Fibroblast of skin of right biceps (primary cell): ENCODE measurements at places on chromosomes 4 and X.

GRCh38 chr4:114277690-114278089 is 298.2 kb upstream of the ARSJ start:
- DNase-seq: peak; percentile 85

GRCh38 chr4:101960431-101960830 is 169.9 kb downstream of the BANK1 start:
- DNase-seq: no peak

DNA sequence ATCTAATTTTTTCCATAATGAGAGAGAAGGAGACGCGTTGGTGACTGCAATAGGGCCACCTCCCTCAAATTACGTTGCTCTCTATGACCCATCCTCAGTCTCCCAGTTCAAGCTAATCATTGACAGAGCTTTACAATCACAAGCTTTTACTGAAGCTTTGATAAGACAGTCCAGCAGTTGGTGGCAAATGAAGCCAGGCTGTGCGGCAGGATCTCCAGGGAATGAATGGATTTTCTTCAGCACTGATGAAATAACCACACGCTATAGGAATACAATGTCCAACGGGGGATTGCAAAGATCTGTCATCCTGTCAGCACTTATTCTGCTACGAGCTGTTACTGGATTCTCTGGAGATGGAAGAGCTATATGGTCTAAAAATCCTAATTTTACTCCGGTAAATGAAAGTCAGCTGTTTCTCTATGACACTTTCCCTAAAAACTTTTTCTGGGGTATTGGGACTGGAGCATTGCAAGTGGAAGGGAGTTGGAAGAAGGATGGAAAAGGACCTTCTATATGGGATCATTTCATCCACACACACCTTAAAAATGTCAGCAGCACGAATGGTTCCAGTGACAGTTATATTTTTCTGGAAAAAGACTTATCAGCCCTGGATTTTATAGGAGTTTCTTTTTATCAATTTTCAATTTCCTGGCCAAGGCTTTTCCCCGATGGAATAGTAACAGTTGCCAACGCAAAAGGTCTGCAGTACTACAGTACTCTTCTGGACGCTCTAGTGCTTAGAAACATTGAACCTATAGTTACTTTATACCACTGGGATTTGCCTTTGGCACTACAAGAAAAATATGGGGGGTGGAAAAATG is at the start of gene KLB:
KLB (plus strand) TSS at position 168 of the 821 bp plus-strand sequence; CDS start at position 188, 20 bp downstream.
- DNase-seq: peak; percentile 58

DNA sequence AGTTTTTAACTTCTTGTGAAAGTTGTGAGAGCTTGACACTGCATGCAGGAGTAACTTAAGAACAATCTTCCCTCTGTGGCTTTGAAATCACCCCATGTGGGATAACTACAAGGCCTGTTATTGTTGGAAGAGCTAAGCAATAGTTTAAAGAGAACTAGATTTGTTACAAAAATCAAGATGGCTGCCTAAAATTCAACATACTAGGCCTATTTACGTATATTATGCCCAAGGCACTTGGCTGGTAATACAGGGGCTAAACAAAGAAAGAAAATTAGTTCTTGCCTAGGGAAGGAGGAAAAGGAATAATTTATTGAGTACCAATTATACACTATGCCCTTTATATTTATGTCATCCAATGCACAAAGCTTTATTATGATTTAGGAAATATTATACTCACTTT is 36.1 kb downstream of the DMD start:
- no peak for DNase-seq

GRCh38 chr4:106104276-106104675 is 209.0 kb downstream of the NPNT start:
- no peak for DNase-seq

- DNase-seq: no peak
Observed at GRCh38 chrX:63751481-63751880, 33.5 kb downstream of the ARHGEF9 start.
